Stimulated activated CD4-positive, alpha-beta T cell treated with anti-CD3 and anti-CD28 coated beads, Interleukin-12 subunit alpha, Interleukin-12 subunit beta, amount 100 ng/mL, for 48 hours (primary cell): ENCODE measurements at places on chromosomes 5 and 9.

- DNase-seq: no peak
Observed at GRCh38 chr5:82058710-82059109, 86.9 kb downstream of the ATG10 start.

GRCh38 chr9:114061830-114062474 lies 16.1 kb downstream of the AMBP start:
- no peak for DNase-seq

DNA sequence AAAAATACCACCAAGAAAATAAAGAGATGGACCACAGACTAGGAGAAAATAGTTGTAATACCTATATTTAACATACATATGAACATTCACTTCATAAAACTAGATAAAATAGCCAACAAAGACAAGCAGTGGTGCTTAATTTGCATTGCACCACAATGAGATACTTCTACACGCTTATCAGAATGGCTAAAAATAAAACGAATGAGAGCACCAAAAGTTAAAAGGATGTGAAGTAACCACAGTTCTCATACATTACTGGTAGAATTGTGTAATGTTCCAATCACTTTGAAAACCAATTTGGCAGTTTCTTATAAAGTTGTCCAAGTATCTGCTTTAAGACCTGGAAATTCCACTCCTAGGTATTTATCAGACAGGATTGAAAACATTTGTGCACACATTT lies 198.9 kb upstream of the SGCD start:
- DNase-seq: no peak

- peak; percentile 48 for DNase-seq
Observed at GRCh38 chr5:77379558-77380061, 112.5 kb downstream of the WDR41 start.

- no peak for DNase-seq
Observed at GRCh38 chr9:16461851-16462250, 408.6 kb downstream of the BNC2 start.

DNA sequence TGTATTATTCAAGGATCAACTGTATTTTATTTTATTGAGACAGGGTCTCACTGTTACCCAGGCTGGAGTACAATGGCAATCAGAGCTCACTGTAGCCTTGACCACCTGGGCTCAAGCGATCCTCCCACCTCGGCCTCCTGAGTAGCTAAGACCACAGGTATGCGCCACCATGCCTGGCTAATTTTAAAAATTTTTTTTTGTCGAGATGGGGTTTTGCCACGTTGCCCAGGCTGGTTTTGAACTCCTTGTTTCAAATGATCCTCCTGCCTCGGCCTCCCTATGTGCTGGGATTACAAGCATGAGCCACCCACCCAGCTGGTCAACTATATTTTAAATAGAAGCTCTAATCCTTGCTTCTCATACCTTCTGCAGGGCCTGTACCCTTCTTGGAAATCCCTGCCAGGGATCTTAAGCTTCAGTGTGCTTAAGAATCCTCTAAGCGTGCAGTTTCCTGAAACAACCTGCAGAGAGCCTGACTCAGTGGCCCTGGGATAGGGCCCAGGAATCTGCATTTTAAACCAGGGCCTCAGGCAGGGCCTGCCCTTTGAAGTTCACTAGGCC lies 2.9 kb downstream of the AKNA start:
- no peak for DNase-seq

DNA sequence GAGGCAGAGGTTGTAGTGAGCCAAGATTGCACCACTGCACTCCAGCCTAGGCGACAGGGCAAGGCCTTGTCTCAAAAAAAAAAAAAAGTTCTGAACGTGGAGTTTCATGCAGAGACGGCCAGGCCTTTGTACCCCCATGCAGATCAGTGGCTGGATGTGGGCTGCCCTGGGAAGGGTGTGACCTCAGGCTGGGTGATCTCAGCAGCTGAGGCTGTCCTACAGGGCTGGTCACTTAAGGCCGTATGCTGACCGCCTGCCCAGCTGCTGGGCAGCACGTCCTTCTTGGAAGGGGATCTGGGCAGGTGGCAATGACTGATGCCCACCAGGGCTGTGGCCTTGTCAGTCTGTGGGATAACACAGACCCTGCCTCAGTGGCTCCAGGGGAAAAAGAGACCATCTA lies 37.2 kb upstream of the GRHPR start:
- DNase-seq: no peak

DNA sequence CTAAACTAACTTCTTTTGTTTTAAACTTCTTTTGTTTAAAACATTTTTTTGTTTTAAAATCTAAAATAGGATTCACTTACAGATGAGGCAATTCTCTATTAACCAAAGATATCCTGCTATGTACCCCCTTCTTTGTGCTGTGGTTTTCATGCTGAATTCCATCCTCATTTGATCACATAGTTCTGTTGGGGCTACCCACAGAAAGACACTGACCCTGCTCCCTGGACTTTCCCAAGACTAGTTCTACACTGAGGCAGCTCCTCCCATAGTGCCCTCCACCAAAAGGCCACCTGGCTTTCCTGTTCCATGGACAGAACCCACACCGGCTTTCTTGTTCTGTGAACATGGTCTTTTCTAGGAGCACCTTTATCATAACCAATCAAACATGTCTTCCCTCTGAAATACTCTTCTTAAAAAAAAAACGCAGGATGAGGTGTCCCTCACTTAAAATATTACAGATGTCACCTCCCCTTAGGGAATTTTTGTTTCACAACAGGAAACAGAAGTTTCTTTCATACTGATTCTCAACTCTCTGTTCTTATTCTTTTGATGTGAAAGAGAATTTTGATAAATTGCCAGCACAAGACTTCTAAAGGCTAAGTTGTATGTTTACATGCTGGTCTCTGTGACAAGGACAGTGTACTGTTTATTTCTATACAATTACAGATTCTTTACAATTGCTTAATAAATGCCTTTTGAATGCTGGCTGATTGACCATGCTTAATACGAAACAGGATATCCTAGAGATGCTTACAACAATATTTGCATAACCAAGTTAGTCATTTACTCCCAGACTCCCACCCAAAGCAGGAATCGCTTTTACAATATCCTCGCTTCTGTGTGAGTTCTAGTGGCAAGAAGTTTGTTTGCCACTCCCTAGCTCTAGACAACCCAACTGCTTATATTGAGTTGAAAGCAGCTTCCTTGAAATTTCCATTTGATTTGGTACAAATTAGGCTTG lies 300.4 kb downstream of the DTWD2 start:
- no peak for DNase-seq

DNA sequence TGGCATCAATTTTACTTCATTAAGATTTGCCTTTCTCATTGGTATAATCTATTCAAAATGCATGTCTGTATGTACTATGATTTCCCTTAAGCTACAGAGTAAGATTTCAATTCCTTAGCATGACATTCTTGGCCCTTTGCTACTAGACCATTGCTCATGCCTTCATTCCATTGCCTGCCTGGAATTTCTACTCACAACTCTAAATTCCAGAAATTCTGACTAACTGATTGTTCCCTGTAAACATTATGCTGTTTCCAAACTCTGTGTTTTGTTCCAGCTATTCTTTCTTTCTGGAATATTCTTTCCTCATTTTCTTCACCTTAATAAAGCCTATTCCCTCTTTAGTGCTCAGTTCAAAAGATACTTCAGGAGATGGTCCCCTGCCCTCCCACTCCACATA lies 568.8 kb upstream of the SEMA6A start:
- no peak for DNase-seq

GRCh38 chr5:150113047-150113744 lies 26.8 kb upstream of the CSF1R start:
- no peak for DNase-seq

DNA sequence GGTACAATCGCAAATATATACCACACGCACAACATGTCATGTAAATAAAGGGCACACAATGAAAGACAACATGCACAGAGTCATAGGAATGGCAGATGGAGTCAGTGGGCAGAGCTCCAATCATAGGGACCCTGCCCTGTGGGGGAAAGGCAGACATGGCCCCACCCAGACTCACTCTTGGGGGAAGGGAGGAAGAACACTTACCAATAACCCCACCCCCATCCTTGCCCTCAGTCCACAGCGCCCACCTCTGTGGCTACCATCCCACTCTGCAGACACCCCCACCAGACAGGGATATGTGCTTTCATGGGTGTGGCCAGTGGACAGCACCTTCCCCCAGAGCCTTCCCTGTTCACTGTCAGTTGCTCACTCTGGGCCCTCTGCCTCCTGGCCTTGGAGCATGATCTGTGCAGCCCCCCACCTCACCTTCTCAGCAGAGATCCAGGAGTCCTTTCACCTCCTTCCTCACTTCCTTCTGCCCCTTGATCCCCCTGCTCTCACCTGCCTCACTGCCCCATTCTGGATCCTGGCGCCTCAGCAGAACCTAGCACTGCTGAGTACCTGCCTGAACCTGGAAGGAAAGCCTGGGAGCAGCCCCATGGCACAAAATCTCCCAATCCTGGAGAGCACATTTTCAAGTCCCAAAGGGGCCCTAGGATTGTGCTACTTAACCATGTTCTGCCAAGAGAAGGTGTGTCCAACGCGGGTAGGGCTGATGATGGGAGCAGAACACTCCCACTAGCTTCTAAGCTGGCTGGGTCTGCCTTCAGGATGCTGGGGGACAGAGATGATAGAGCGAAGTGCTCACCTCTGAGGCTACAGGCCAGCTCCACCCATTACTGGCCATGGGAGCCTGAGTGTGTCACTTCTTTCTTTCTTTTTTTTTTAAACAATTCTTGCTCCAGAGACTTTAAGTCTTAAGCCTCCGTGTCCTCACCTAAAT lies 1.5 kb upstream of the PHF19 start:
- no peak for DNase-seq

DNA sequence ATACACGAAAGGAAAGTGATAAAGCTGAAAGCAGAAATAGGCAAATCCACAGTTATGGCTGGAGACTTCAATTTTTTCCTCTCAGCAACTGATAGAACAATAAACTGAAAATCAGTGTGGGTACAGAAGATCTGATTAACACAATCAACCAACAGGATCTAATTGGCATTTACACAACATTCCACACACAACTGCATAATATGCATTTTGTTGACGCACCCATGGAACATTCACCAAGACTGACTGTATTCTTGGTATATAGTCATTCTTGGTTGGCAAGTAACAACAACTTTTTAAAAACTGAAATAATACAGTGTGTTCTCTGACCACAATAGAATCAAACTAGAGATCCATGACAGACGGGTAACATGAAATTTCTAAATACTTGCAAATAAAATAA lies 218.7 kb upstream of the S1PR3 start:
- no peak for DNase-seq

DNA sequence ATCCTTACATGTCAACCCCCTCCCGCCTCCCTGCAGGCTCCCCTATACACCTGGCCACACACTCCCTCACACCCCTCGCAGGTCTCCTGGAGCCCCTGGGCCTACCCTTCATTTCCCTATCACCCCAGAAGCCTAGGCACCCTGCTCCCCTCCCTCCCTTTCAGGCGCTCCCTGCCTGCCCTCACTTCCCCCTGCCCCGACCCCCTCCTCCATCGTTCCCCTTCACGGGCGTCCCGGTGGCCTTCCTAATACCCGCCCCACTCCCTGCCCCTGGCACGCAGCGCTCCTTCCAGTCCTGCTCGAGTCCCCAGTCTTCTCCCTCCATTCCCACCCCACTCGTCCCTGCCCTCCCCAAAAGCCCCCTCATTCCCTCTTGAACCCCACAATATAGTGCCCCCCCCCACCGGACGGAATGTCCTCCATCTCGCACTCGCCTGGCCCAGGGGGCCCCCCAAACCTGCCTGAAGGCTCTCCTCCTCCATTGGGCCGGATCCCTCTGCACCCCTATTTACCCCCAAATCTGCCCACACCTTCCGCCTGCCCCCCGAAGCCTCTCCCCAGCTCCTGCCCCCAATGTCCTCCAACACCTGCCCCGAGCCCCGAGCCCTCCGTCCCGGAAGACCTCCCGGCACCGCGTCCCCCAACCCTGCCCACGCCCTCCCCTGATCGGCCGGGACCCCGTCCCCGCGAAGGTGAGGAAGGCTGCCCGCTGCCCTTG lies 746 bp downstream of the STRBP start:
- no peak for DNase-seq
